ENCODE measurements at places on chromosomes 13 and 19. TPM values are rescaled to one million over a fixed set of nuclear protein-coding genes. Genes with fewer than 3 reads are reported as not detected.

LRG1 gene
- total RNA-seq, result not detected

TLE6 gene
- total RNA-seq, result 2.4 TPM

ATP12A gene
- not detected for total RNA-seq

POSTN gene
- 396 TPM for total RNA-seq

C1QTNF9 gene
- total RNA-seq, result not detected

ZNF560 gene
- total RNA-seq, result 0.57 TPM

OLFM4 gene
- not detected for total RNA-seq

MISP3 gene
- 0.28 TPM for total RNA-seq

ZNF793 gene
- 1.8 TPM for total RNA-seq

FAM216B gene
- 0.09 TPM for total RNA-seq

VSTM1 gene
- total RNA-seq, result not detected

SPTBN4 gene
- total RNA-seq, result 1.8 TPM

COL4A1 gene
- 174 TPM for total RNA-seq

ATP1A3 gene
- under 0.01 TPM for total RNA-seq

PRRG2 gene
- total RNA-seq, result 0.83 TPM

ZNF880 gene
- 33.1 TPM for total RNA-seq

ZNF575 gene
- 0.28 TPM for total RNA-seq

SF3A2 gene
- total RNA-seq, result 23.7 TPM

PPP1R13L gene
- total RNA-seq, result 1.7 TPM

CGB2 gene
- not detected for total RNA-seq

MBD3L3 gene
- not detected for total RNA-seq

LRFN3 gene
- total RNA-seq, result 2.4 TPM

LENG8 gene
- total RNA-seq, result 30.4 TPM

ZFP36 gene
- total RNA-seq, result 1.3 TPM

RFC3 gene
- total RNA-seq, result 1.7 TPM

Measured in smooth muscle cell of bladder (primary cell).